ENCODE measurements at places on chromosomes 13 and 19.
A peak's percentile ranks its signal among the peaks of the same experiment; 100 is the strongest.

GRCh38 chr13:41645331-41645730, 188.0 kb downstream of the RGCC start:
- no peak for DNase-seq

- DNase-seq: no peak
Observed at GRCh38 chr13:38135592-38135991, 214.1 kb upstream of the UFM1 start.

GRCh38 chr13:26964278-26965250, 204.0 kb upstream of the GPR12 start:
- DNase-seq: no peak

GRCh38 chr13:27040826-27041108, 130.8 kb downstream of the USP12 start:
- no peak for DNase-seq

- no peak for DNase-seq
Observed at GRCh38 chr13:105509981-105510762, 1025.3 kb downstream of the EFNB2 start.

DNA sequence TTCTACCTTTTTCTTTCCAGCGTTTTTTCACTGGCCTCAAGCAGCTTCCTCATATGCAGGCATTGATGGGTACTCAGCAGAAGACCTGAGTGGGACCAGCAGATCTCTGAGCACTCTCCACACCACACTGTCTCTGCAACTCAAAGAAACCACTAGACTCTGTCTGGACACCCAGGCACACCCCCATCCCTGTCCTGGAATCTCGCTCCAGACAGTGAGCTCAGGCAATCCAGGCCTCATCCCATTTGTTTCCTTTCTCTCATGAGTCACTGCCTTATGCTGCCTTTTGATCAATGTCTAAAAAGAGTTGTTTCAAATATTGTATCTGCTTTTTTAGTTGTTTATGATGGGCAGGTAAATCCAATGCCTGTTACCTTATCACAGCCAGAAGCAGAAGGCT, 19.7 kb upstream of the POP4 start:
- DNase-seq: no peak

GRCh38 chr19:1626417-1627010, 21.3 kb upstream of the UQCR11 start:
- DNase-seq: no peak

GRCh38 chr13:113783200-113783881, 24.3 kb downstream of the TMEM255B start:
- DNase-seq: no peak

DNA sequence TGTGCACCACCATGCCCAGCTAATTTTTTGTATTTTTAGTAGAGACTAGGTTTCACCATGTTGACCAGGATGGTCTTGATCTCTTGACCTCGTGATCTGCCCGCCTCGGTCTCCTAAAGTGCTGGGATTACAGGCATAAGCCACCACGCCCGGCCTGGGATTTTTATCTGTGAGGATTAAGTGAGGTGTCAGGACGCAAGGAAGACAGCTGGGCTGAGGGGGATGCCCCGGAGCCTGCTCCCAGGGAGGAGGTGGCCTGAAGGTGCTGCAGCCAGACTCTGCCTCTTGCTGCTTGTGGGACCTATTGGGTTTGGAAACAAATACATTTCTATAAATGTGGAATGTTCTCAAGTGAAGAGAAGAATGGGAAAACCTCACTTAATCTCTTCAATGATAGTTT, 131.6 kb downstream of the OLFM4 start:
- DNase-seq: no peak

DNA sequence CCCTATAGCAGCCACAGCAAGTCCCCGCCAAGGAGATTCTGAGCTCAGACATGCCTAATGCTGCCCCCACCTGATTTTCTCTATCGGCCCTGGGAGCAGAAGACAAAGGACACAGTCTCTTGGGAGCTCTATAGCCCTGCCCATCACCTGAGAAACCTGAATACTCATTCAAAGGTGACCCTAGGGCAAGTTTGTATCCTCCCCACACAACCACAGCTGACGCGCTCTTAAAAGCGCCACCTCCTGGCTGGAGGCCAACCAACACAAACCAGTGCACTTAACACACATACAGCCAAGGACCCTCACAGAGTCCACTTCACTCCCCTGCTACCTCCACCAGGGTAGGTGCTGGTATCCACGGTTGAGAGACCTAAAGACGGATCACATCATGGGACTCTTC, 8.8 kb upstream of the IGFL4 start:
- no peak for DNase-seq

GRCh38 chr13:47553329-47553977, 447.6 kb downstream of the SUCLA2 start:
- DNase-seq: no peak

GRCh38 chr13:68047889-68048288, 817.8 kb upstream of the PCDH9 start:
- no peak for DNase-seq

DNA sequence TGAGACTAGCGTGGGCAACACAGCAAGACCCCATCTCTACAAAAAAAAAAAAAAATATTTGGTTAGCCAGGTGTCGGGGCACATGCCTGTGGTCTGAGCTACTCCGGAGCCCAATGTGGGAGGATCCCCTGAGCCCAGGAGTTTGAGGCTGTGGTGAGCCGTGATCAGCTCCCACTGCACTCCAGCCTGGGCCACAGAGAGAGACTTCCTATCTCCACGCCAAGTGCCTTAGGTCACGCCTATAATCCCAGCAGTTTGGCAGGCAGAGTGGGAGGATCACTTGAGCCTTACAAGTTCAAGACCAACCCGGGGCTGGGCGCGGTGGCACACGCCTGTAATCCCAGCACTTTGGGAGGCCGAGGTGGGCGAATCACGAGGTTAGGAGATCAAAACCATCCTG, 8.7 kb upstream of the ADAT3 start:
- DNase-seq: no peak

DNA sequence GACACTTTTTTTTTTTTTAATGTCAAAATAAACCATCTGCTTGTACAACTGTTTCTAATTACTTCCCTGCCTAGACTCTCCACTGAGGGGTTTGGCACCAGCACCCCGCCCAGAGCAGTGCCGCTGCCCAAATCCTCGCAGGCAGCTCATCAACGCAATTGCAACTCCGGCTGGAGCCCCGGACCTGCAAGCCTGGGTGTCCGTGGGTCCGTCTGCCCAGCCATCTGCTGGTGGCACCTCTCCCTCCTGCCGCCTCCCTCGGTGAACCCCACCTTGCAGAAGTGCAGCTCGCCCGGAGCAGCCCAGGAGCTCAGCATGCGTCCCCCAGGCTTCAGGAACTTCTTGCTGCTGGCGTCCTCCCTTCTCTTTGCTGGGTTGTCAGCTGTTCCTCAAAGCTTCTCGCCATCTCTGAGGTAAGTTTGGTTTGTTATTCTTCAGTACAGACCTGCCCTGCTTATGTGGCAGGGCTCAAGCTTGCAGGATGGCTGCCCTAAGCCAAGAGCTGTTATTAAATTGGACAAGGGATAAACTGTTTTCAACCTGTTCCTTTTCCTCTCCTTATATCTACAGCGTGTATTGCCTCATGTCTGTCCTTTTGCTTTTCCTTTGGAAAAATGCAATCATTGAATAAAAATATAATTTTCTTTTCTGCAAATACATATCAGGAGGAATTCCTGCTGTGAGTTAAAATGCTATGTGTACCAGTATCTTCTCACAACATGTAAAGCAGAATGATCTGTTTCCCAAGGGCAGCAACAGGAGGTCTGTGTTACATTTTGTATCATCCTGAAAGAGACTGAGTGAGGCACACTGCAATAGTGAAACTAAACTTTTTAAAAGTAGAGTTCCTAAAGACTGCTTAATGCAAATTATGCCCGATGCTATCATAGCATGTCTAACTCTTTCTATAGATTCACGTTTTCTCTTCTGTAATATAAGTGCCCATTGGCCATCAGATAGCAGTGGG, at the start of gene ITGBL1:
ITGBL1 (plus strand) TSS at position 157 of the 967 bp plus-strand sequence; CDS start at position 316, 159 bp downstream.
- DNase-seq: no peak

DNA sequence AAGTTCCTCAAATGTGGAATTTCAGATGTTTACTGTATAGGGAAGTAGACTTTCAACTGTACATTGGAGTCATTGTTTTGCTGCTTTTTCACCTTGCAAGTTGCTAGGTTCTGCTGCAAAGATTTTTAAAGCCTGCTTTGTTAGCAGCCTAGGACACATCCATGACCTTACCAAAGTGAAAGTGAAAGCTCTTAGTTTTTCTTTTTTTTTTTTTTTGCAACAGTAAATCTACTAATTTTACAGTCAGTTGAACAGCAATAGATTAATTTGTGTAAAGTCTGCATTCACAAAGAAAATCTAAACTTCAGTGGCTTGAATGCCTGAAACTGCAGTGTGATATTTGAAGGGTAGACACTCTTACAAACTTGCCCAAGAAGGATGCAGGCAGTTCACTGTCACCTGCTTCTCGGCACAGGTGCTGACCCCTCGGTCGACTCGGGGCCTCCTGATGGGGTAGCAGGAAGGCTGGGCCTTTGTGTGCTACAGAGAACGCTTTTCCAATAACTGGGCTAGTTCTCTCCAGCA, 5.0 kb upstream of the MTIF3 start:
- DNase-seq: peak; percentile 14

DNA sequence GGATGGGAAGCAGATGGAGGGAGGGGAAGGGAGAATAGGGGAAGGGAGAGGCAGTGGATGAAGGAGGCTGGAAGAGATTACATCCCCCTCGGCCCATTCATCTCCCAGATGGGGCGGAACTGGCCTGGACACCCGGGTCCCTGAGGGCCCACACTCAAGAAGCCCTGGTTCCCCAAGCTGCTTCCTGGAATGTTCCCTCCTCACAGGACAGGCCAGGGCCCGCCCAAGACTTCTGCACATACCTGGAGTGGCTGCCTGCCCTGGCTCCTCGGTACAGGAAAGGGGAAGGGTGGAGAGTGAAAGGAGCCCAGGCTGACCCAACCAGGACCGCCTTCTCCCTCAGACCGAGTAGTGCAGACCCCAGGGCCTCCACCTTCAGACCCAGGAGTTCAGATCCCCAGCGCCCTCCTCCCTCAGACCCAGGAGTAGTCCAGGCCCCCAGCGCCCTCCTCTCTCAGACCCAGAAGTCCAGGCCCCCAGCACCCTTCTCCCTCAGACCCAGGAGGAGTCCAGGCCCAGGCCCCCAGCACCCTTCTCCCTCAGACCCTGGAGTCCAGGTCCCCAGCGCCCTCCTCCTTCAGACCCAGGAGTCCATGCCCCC, 489 bp downstream of the NTF4 start:
- no peak for DNase-seq

DNA sequence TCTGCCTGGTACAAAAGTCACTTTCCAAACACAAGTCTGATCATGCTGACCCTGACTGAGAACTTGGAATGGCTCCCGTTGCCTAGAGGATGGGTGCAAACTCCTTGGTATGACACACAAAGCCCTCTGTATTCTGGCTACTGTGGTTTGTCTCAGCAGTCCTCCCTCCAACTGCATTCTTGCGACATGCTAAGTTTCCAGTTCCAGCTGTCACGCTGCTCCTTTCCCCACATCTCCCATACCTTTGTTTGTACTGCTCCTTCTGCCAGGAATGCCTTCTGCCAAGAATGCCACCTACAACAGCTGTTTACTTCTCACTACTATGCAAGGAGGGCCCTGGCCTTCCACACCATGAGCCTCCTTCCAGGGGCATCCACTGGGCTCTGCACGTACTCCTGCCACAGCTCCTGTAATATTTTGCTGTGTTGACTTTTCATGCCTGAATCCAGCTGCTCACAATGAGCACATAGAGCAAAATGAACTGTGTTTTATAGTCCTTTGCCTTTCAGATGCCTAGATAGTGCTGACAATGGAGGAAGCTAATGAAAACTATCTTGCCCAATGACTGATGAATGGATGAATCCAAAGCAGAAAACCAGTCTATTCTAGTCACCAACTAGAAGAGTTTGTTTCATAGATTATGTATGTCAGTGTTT, 543.7 kb downstream of the EFNB2 start:
- no peak for DNase-seq

GRCh38 chr19:41796901-41797300, 514 bp downstream of the CEACAM3 start:
- no peak for DNase-seq

DNA sequence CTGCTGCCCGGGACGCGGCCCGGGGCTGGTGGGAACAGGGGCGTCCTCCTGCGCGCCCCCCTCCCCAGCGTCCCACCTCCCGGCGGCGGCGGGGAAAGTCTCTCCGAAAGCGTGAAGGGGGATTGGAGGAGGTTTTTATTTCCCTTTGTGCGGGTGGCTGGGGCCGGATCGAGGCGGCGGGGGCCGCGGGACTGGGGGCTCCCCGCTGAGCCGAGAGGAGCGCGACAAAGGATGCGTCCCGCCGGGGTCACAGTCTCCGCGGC, 132 bp downstream of the SHD start:
- no peak for DNase-seq

DNA sequence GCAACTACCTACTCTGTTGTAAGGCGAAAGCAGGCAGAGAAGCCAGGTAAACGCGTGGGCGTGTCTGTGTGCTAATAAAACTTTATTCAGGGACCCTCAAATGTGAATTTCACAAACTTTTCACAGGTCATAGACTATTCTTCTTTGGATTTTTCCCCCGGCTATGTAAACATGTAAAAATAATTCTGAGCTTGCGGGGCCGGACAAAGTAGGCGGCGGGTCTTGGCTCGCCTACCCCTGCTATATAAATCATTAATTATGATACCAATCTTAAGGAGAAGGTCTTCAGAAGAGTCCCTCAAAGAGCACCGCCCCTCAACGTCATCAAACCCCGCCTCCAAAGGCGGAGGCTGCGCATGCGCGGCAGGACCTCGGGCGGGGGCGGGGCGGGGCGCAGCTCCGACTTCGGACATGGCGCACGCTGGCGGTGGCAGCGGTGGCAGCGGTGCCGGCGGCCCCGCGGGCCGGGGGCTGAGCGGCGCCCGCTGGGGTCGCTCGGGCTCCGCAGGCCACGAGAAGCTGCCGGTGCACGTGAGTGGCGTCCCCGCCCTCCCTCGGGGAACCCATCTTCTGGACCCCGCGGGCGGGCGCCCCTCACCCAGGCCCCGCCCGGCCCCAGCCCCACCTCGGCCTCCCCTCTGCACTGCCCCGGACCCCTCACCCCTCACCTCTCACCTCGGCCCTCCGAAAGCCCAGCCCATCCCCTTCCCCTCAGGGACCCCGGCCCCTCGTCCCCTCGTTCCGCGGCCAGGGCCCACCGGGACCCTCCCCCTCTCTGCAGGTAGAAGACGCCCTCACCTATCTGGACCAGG, at the start of gene SIN3B:
SIN3B (plus strand) TSS at position 389 of the 812 bp plus-strand sequence; CDS start at position 412, 23 bp downstream.
- peak; percentile 80 for DNase-seq

GRCh38 chr13:45195421-45195820, 5.4 kb downstream of the KCTD4 start:
- DNase-seq: no peak

GRCh38 chr19:4061178-4061682, 5.5 kb downstream of the ZBTB7A start:
- DNase-seq: no peak

- no peak for DNase-seq
Observed at GRCh38 chr19:30150626-30151025, 208.6 kb downstream of the URI1 start.

- DNase-seq: no peak
Observed at GRCh38 chr13:38053896-38054295, 184.3 kb upstream of the TRPC4 start.

GRCh38 chr13:107992542-107992941, 222.8 kb downstream of the LIG4 start:
- DNase-seq: no peak

All from stimulated activated CD4-positive, alpha-beta T cell treated with anti-CD3 and anti-CD28 coated beads, Interleukin-12 subunit alpha, Interleukin-12 subunit beta, amount 100 ng/mL, for 48 hours (primary cell).